ENCODE measurements at places on chromosomes 12 and 14.

DNA sequence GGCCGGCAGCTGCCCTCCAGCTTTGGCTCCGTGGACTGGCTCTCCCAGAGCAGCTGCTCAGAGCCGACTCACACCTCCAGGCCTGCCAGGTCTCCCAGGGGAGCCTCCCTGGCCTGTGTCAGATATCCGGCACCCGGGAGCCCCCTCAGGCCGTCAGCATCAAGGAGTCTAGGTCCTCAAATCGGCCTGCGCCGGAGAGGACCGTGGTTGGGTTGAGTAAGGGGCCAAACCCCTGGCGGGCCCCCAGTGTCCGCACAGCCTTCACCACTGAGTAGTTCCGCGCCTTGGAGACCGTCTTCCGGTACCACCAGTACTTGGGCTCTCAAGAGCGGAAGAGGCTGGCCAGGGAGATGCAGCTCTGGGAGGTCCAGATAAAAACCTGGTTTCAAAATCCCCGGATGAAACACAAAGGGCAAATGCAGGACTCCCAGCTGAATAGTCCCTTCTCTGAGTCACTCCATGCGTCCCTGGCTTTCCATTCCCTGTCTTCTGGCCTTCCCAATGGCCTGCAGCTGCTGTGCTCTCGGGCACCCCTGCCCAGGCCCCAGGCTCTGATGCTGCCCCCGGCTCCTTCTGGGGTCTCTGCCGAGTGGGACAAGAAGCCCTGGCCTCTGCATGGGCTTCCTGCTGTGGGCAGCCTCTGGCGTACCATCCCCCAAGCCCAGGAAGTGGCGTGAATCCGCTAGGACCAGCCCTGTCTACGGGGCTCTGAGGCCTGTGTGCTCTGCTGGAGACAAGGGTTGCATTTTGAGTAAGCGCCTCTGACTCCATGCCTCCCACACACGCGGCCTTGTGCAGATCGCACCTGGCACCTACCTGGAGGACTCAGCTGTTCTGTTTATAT, 245.1 kb upstream of the ATXN7L3B start:
- no peak for DNase-seq

DNA sequence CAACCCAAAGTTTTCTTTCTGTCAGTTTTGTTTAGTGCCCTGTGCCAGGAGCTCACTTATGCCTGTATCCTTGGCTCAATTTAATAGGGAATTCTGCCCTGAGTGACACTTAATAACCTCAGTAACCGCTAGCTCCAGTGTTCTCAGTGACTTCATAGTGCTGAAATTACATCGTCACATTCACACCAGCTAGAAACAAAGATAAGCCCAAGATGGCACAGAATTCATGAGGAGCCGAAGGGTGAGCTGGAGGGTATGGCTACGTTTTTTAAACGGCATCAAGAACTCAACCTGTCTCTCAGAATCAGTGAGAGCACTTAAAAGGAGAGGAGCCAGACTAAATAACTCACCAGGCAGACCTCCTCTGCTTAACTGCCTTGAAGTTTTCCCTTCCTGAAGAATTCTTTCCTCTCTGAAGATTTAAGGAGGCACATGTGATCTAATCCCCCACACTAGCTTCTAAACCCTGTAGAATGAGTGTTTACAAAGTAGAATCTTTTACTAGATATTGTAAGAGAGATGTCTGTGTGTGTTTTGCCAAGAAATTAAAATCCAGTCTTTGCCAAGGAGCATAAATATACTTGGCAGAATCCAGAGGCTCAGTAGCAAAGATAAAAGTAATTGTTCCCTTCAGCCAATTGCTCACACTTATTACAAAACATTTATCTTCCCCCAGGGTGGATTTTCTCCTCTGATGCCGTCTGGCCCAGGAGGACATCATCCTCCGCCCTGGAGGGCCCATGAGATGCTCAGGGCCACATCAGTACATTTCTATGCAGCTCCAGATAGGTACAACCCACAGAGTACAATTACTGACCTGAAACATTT, 37.3 kb downstream of the PTGER2 start:
- DNase-seq = peak; percentile 46

DNA sequence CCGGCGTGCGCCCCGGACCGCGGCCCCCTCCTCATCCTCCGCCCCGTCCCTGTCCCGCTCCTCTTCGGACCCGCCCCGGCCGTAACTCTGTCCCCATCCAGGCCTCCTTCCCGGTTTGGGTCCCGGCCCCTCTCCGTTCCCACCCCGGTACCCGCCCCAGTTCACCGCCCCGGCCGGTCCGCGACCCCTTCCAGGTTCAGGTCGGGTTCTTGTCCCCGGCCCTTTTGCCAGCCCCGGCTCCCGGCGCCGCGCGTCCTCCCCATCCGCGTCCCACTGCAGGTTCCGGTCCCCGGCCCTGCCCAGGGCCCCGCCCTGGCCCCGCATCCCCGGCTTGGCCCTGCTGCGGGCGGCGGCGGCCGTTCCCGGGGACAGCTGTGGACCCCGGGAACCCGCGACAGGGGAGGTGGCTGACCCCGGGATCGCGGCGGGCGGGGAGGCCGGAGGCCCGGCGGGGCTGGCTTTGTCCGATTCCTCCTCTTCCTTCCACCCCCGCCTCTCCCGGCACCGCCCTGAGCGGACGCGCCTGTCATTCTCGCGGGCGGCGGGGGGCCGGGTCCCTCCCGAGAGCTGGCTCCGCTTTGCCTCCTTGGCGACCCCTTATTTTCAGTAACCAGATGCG, 601 bp downstream of the KLC1 start:
- peak; percentile 66 for DNase-seq

GRCh38 chr12:87756111-87756510, 273.1 kb downstream of the C12orf50 start:
- DNase-seq = peak; percentile 19
